ENCODE measurements at places on chromosomes 2 and 18. TPM values are rescaled to one million over a fixed set of nuclear protein-coding genes. Genes with fewer than 3 reads are reported as not detected.

GRCh38 chr2:19900931-19901441 is 797 bp downstream of the TTC32 start:
- DNase-seq: no peak
- peak overlapping the region; percentile 95 for H3K27ac ChIP-seq
- H3K27me3 ChIP-seq: no peaks in the 10 kb centered on the region
- peaks cover 35% of the 10 kb centered on the region for H3K4me1 ChIP-seq

GRCh38 chr2:62305421-62306176 is 109.7 kb downstream of the B3GNT2 start:
- no peak overlapping the region for H3K4me3 ChIP-seq
- H3K27me3 ChIP-seq: no peaks in the 10 kb centered on the region
- no peak for DNase-seq
- peaks cover 7% of the 10 kb centered on the region for H3K4me1 ChIP-seq

Gene SP5
- 9.2 TPM for total RNA-seq

GRCh38 chr2:111031546-111032478 is 88.9 kb upstream of the BCL2L11 start:
- no peak overlapping the region for H3K4me3 ChIP-seq
- no peaks in the 10 kb centered on the region for H3K36me3 ChIP-seq
- no peak for DNase-seq

Gene SCYGR4
- total RNA-seq: not detected

GRCh38 chr18:7830468-7830867 is 263.4 kb downstream of the PTPRM start:
- H3K4me1 ChIP-seq: no peaks in the 10 kb centered on the region
- no peak overlapping the region for H3K4me3 ChIP-seq
- H3K27ac ChIP-seq: no peak overlapping the region
- H3K36me3 ChIP-seq: no peaks in the 10 kb centered on the region

- H3K4me3 ChIP-seq: peak overlapping the region; percentile 20
- DNase-seq: no peak
- peaks cover 18% of the 10 kb centered on the region for H3K27me3 ChIP-seq
- no peaks in the 10 kb centered on the region for H3K36me3 ChIP-seq
- H3K27ac ChIP-seq: no peak overlapping the region
These were observed 777 bp downstream of the GALNT3 start for GRCh38 chr2:165793161-165793778.

DNA sequence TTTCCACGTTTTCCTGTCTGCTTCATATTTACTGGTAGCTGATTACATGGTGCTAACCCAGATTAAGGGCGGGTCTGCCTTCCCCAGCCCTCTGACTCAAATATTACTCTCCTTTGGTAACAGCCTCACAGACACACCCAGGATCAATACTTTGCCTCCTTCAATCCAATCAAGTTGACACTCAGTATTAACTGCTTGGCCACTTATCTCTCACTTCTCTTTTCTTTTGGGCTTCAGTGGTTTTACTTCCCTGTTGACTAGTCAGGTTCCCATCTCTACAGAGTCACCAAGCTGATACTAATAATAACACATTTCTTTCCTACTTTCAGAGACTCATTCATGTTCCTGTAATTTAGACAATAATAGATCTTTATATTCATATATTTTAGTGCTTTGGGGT is 302.2 kb upstream of the MAP2 start:
- H3K4me1 ChIP-seq: no peaks in the 10 kb centered on the region
- no peak for DNase-seq
- H3K27me3 ChIP-seq: no peaks in the 10 kb centered on the region
- no peaks in the 10 kb centered on the region for H3K36me3 ChIP-seq

- no peaks in the 10 kb centered on the region for H3K4me1 ChIP-seq
- peak overlapping the region; percentile 76 for H3K4me3 ChIP-seq
- DNase-seq: peak; percentile 95
- no peaks in the 10 kb centered on the region for H3K27me3 ChIP-seq
- no peaks in the 10 kb centered on the region for H3K36me3 ChIP-seq
- H3K27ac ChIP-seq: peak overlapping the region; percentile 60
These were observed 602 bp upstream of the DNPEP start for GRCh38 chr2:219388121-219388906.

DNA sequence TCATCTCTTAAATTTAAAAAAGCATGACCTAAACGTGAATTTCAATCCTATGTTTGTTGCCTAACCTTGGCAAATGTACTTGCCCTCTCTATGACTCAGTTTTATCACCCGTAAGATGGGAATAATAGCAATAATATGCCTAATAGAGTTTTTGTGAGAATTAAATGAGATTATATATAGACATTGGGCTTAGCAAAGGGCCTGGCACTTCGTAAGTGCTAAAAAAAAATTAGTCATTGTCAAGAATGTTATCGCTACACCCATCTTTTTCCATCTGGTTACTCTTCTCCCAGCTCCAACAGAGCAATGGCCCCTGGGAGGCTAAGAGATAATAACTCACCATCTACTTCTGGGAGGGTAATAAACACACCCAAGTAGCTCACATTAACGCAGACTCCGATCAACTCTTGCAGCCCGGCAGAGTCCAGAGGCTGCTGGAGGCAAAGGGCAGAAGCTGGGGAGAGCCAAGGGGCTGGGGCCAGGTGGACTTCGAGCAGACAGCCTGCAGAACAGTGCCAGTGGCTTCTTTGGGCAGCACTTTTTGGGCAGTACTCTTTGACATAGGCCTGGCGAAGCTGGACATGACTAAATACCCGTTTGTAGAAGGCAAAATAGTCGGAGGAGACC is 63.9 kb upstream of the STPG4 start:
- DNase-seq: no peak
- H3K36me3 ChIP-seq: no peaks in the 10 kb centered on the region
- H3K4me1 ChIP-seq: no peaks in the 10 kb centered on the region

GRCh38 chr2:130261970-130262760 is 63.9 kb upstream of the TUBA3E start:
- DNase-seq: no peak
- H3K27me3 ChIP-seq: no peaks in the 10 kb centered on the region
- H3K36me3 ChIP-seq: no peaks in the 10 kb centered on the region
- no peak overlapping the region for H3K27ac ChIP-seq

Gene THADA
- 46.5 TPM for total RNA-seq

Gene HMSD
- 0.87 TPM for total RNA-seq

Gene ALKAL2
- 96.6 TPM for total RNA-seq

DNA sequence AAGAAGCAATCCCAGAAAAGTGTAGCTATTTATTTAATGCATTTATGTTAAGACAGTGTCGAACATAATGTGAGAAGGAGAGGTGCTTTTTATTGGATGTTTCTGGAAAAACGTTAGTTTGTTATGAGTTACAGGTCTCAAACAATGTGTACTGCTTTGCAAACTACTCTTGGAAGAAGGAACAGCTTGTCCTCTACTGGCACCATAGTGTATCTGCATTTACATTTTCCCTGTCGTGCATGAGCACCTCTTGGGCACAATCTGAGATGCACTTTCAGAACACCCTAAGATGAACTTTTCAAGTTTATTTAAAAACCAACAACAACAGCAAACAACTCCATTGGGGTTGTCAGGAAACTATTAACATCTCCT is 22.8 kb downstream of the CCNYL1 start:
- H3K36me3 ChIP-seq: peaks cover 23% of the 10 kb centered on the region
- H3K27ac ChIP-seq: no peak overlapping the region
- no peaks in the 10 kb centered on the region for H3K27me3 ChIP-seq
- no peaks in the 10 kb centered on the region for H3K4me1 ChIP-seq

DNA sequence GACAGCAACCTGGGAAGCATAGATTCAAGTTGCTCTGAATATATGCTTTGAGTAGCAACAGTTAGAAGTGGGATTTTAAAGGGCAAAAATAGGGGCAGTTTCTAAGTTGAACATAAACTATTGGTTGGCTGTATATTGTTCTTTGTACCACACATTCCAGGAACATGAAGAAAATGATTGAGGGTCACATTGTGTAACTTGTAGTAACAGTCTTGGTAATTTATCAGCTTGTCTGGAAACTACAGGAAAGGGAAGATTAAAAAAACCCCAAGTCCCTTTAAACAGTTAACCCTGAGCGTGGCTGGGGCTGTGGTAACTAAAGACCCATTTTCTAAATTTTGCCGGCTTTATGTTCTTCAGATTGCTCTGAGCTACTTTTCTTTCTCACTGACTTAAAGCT is 7.4 kb downstream of the PLEKHB2 start:
- H3K27me3 ChIP-seq: no peaks in the 10 kb centered on the region
- H3K36me3 ChIP-seq: peaks cover 8% of the 10 kb centered on the region
- no peak overlapping the region for H3K4me3 ChIP-seq
- peaks cover 8% of the 10 kb centered on the region for H3K4me1 ChIP-seq
- no peak overlapping the region for H3K27ac ChIP-seq

- H3K4me1 ChIP-seq: no peaks in the 10 kb centered on the region
- no peak overlapping the region for H3K27ac ChIP-seq
- H3K27me3 ChIP-seq: no peaks in the 10 kb centered on the region
- H3K36me3 ChIP-seq: no peaks in the 10 kb centered on the region
These were observed 30.1 kb downstream of the CYP1B1 start for GRCh38 chr2:38045811-38046210.

Gene DSEL
- 16.6 TPM for total RNA-seq

Gene TTL
- total RNA-seq: 27.8 TPM

- DNase-seq: peak; percentile 81
- H3K36me3 ChIP-seq: no peaks in the 10 kb centered on the region
- H3K27ac ChIP-seq: no peak overlapping the region
- H3K4me3 ChIP-seq: no peak overlapping the region
- no peaks in the 10 kb centered on the region for H3K4me1 ChIP-seq
- no peaks in the 10 kb centered on the region for H3K27me3 ChIP-seq
These were observed 55.0 kb downstream of the MAPK4 start for GRCh38 chr18:50614838-50615237.

GRCh38 chr2:156350374-156351142 is 18.0 kb upstream of the NR4A2 start:
- DNase-seq: no peak
- no peaks in the 10 kb centered on the region for H3K27me3 ChIP-seq
- H3K4me3 ChIP-seq: no peak overlapping the region
- no peak overlapping the region for H3K27ac ChIP-seq
- no peaks in the 10 kb centered on the region for H3K4me1 ChIP-seq

DNA sequence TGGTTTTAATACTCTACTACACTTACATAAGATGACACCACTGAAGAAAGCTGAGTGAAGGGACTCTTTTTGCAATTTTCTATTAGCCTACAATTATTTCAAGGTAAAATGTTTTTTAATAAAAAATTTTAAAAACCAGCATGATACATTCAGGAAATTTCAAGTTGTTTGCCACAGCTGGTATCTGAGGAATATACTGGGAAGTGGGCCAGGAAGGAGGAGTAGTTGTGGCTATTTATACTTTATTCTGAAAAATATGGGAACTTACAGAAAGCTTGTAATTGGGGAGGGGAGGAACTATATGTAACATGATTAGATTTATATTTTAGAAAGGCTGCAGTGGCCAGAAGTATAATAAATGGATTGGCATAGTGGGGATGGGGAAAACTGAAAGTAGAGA is 40.8 kb downstream of the WDR35 start:
- peaks cover 30% of the 10 kb centered on the region for H3K36me3 ChIP-seq
- H3K4me1 ChIP-seq: no peaks in the 10 kb centered on the region
- DNase-seq: no peak
- no peaks in the 10 kb centered on the region for H3K27me3 ChIP-seq
- H3K27ac ChIP-seq: no peak overlapping the region

Gene GALNT3
- total RNA-seq: 3.9 TPM

- no peaks in the 10 kb centered on the region for H3K36me3 ChIP-seq
- H3K4me1 ChIP-seq: peaks cover 3% of the 10 kb centered on the region
- DNase-seq: no peak
These were observed 127.0 kb downstream of the ST6GAL2 start for GRCh38 chr2:106758901-106759497.

GRCh38 chr18:8121942-8122480 is 487.2 kb upstream of the RAB12 start:
- H3K27ac ChIP-seq: no peak overlapping the region
- no peaks in the 10 kb centered on the region for H3K36me3 ChIP-seq
- DNase-seq: no peak
- H3K4me1 ChIP-seq: no peaks in the 10 kb centered on the region
- H3K4me3 ChIP-seq: no peak overlapping the region

DNA sequence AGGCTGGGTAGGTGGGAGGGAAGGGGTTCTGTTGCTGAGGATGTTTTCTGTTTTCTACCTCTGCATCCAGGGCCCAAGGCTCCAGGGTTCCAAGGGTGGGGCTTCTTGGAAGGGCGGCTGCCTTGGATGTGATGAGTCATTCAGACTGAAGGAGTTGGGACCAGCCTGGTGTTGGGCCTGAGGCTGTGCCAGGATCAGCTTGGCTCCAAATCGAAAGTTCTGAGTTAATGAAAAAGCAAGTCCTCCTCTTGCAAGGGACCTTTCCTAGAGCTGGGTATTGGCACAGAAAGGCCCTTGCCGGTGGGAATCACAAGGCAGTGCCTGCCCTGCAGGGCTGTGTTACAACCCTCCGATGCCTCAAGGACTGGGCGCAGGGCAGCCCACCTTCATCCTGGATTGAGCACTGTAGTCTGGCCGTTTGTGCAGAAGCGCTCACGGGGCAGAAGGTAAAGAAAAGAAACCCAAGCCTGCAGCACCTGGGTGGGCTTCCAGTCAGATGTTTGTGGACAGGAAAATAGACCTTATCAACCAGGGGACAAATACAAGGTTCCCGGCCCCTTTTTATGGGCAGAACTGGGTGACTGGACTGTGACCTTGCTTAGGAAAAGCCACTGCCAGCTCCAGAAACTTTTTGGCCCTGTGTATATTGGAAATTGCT is 52.5 kb upstream of the MCFD2 start:
- no peak overlapping the region for H3K4me3 ChIP-seq
- H3K36me3 ChIP-seq: no peaks in the 10 kb centered on the region
- H3K27me3 ChIP-seq: no peaks in the 10 kb centered on the region

DNA sequence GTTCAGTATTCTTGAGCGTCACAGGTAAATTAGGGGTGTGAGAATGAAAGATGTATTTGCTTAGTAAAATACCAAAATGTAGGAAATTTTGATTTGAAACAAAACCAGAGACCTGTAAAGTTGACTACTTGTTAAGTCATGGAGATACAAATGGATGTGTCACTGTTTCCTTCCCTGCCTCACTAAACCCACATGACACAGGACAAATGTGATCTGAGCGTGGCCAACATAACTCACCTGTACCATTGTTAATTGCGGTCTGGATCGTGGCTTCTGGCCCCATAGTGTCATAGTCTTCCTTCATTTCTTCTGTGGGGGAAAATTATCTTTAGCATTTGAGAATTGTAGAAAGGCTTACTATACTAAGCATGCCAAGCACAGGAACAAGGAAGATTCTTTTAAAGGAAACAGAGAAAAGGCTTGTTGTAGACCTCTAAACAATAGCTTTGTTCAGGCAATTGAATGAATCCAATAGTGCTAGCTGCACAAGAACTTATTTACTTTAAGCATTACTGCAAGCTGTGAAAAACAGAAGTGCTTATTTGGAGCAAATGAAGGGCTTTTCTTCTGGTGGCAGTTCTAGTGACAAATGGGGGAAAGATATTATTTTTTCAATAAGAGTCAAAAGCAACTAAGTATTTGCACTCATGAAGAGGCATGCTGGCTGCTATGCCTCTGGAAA is 95.2 kb downstream of the ZEB2 start:
- H3K27me3 ChIP-seq: no peaks in the 10 kb centered on the region
- H3K27ac ChIP-seq: peak overlapping the region; percentile 87
- no peak overlapping the region for H3K4me3 ChIP-seq
- H3K4me1 ChIP-seq: peaks cover 40% of the 10 kb centered on the region

- no peak overlapping the region for H3K4me3 ChIP-seq
- H3K27me3 ChIP-seq: no peaks in the 10 kb centered on the region
- DNase-seq: no peak
- peaks cover 4% of the 10 kb centered on the region for H3K36me3 ChIP-seq
These were observed 67.7 kb downstream of the TWIST2 start for GRCh38 chr2:238915596-238915995.

Data from tibial nerve (tissue), 4 donors.